ENCODE measurements at places on chromosomes 3 and 15.

DNA sequence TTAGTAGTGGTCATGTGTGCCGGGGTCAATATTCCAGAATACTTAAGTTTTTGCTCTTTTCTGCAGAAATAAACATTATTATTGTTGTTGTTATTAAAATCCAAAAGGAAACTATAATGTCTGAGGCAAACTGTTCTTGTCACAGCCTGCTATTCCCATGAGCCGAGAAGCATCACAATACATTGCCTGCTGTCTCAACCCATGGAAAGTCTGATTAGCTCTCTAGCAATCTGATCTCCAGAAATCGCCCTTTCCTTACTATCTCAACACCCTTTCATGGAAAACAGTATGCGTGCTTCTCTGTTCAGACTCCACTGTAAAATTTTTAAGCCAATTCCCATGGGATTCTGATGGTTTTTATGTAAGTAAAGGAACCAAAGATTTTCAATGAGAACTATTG, 811.0 kb downstream of the TUSC7 start:
- no peak for DNase-seq

DNA sequence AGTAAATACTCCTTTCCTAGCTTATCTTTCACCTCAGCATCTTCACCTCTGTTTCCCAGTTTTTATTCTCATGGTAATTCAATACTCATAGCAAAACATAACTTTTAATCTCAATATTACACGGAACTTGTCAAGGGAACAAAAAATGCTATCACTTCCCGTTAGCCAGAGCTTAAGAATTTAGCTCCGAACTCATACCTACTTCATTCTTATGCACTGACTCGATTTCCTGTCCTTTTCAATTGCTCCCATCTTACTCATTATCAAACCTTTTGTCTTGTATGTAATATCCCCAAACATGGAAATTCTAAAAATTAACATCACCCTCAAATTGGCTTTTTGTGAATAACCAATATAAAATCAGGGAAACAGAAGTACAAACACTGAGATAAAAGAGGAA, 28.2 kb downstream of the MYEF2 start:
- no peak for DNase-seq

GRCh38 chr15:80580106-80580505, 115.0 kb upstream of the ABHD17C start:
- DNase-seq, result no peak

GRCh38 chr15:45225506-45226273, 26.3 kb upstream of the SLC28A2 start:
- no peak for DNase-seq

- no peak for DNase-seq
These were observed 295.5 kb downstream of the RPLP1 start for GRCh38 chr15:69748131-69748530.

GRCh38 chr3:38507120-38507519, 11.0 kb downstream of the EXOG start:
- DNase-seq, result no peak

Data from stimulated activated CD4-positive, alpha-beta T cell treated with anti-CD3 and anti-CD28 coated beads, Interleukin-1b, Interleukin-23, amount 100 ng/mL, for 48 hours (primary cell).